Fibroblast of upper back skin (primary cell): ENCODE measurements at places on chromosomes 7 and 10.

DNA sequence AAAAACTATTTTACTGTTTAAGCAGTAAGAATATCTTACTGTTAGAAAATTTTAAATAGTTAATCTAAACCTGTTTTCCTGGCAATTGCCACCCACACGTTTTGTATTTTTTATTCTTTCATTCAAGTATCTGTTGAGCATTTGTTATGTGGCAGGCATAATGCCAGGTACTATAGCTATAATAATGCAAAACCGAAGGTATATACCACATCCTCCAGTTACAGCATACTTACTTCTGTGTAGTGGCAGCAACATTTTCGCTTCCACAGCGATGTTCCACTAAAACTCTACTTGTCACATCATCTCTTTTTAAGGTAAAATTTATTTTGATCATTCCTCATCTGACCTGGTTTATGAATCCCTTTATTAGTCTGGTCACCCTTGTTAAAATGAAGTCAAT, 30.0 kb downstream of the WASL start:
- no peak for DNase-seq

- DNase-seq, result peak; percentile 100
Observed at GRCh38 chr7:101121991-101122932, 4.6 kb upstream of the SERPINE1 start.

GRCh38 chr10:133260895-133261725, 15.6 kb downstream of the ADAM8 start:
- DNase-seq, result no peak

DNA sequence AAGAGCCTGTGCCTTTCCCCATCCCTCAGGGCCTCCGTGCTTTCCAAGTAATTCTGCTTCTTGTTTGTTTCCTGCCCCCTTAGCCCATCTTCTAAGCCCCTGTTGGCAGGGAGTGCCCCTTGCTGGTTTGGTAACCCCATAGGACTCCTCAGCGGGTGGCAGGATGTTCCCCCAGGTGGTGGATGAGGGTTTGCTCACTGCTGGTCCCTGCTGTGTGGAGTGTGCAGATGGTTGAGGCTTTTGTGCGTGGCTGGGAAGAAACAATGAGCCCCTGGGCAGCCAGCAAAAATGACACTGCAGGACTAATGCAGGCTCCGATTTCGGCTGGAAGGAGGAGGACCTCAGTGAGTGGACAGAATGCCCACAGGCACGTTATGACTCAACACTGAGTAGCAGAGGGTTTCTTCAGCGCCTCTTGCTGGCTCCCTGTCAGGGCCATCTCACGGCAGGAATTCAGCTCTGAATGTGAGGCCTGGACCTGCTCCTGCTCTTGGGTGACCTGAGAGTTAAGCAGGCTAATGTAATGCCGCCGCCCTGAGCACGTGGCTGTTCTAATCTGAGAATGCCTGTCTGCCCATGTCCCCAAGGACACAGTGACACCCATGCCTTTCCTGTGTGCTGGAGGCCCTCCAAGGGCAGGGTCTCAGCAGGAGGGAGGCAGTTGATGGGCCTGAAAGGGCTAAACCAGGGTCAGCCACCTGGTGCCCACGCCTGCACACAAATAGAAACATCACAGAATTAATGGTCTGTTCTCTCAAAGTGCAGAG, 16.6 kb downstream of the BAG3 start:
- peak; percentile 95 for DNase-seq

DNA sequence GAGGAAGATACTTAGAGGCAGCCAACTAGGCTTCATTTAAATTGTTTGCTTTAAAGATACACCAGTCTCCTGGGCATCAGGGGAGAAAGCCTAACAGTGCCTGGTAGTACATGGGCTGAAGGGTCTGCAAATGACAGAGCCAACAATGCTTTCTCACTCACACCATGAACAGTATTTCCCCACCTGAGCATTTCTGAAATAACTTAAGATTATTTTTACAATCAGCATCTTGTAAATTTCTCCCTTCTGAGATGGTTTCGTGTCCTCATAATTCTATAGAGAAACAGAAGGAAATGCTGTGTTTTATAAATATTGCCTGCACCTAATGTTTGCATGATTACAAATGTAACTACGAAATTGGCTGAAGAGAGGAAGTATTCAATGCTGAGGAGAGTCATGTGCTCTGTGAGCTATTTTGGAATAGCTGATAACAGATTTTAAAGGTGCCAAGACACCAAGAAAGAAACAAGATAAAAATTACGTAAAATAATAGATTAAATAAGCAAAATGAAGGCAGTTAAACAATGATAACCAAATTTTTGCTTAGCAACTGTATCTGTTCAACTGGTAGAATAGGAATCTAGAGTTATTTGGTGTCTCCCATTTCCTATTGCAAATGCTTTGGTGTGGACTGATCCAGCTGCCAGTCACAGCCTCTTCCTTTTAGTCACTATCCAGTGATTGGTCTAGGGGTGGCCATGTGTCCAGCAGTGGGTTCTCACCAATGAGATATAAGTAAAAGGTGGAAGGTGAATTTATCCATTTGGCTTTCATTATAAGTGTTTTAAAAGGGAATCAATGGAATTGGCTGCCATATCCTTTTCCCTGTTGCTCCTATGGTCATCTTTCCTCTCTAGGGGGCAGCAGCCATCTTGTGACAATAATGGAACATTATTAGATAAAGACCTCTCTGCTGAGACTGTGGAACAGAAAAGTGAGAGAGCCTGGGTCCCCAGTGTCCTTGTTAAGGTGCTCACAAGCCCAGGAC, 167.9 kb upstream of the SLC26A5 start:
- DNase-seq, result peak; percentile 41

DNA sequence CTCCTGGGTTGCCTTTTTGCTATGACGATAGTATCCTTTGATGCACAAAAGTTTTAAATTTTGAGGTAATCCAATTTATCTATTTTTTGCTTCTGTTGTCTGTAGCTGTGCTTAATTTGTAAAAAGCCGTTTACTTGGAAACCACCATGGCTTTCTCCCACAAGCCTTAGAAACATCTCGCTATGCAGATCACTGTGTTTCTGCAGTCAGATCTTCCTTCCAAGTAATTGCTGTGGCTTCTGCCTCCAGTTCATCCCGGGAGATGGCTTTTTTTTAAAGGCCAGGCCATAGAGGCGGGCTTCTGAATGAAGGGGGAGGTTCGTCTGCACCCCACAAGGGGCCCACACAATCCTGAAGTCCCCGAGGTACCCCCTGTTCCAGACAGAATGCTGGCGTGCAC, 48.3 kb upstream of the OCM2 start:
- no peak for DNase-seq

DNA sequence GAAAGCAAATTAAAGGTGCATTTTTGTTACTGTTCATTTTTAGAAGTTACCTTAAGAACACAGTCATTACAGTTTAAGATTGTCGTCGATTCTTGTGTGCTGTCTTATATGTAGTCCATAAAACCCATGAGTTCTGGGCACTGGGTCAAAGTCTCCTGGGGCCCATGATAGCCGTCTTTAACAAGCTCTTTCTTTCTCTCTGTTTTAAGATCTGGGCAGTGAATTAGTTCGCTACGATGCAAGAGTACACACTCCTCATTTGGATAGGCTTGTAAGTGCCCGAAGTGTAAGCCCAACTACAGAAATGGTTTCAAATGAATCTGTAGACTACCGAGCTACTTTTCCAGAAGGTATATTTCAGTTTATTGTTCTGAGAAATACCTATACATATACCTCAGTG, 90.7 kb upstream of the CAPZA2 start:
- DNase-seq, result no peak

DNA sequence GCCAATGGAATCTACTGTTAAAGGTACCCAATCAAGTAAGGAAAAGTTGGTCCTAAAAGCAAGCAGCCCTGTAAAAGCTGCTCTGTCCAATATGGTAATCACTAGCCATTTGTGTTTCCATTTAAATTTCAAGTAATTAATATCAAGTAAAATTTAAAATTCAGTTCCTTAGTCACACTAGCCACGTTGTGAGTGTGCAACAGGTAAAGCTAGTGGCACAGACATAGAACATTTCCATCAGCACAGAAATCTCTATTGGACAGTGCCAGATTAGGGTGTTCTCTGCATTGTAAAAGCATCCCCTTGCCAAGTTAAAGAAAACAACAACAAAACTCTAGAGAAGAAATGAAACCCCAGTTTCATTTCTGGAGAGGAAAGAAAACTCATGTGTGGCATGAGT, 4.4 kb downstream of the CAV1 start:
- DNase-seq, result no peak

DNA sequence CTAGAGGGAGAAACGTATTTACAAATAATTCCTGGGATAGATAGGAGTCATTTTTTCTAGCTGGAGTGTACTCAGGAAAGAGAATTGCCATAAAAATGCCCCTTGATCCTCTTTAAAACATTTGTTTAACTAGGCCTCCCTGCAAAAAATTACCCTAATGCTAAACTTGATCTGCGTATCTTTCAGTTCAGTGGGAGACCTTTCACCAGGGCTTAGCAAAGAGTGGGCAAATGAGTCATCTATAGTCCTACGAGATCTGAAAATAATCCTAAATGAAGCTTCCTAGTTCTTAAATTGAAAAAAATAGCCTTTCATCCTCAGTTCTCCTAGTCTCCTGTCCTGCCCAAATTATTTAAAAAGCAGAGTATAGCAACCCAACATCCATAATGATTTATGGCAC, 198.6 kb upstream of the FRMD4A start:
- DNase-seq, result no peak

GRCh38 chr10:131477457-131478121, 166.1 kb upstream of the TCERG1L start:
- DNase-seq, result no peak

- DNase-seq, result no peak
Observed at GRCh38 chr10:6274040-6274439, 71.3 kb downstream of the PFKFB3 start.

GRCh38 chr10:127715782-127716378, 21.1 kb upstream of the FOXI2 start:
- DNase-seq, result peak; percentile 9

- DNase-seq, result no peak
Observed at GRCh38 chr10:1560535-1561192, 176.7 kb downstream of the ADARB2 start.

DNA sequence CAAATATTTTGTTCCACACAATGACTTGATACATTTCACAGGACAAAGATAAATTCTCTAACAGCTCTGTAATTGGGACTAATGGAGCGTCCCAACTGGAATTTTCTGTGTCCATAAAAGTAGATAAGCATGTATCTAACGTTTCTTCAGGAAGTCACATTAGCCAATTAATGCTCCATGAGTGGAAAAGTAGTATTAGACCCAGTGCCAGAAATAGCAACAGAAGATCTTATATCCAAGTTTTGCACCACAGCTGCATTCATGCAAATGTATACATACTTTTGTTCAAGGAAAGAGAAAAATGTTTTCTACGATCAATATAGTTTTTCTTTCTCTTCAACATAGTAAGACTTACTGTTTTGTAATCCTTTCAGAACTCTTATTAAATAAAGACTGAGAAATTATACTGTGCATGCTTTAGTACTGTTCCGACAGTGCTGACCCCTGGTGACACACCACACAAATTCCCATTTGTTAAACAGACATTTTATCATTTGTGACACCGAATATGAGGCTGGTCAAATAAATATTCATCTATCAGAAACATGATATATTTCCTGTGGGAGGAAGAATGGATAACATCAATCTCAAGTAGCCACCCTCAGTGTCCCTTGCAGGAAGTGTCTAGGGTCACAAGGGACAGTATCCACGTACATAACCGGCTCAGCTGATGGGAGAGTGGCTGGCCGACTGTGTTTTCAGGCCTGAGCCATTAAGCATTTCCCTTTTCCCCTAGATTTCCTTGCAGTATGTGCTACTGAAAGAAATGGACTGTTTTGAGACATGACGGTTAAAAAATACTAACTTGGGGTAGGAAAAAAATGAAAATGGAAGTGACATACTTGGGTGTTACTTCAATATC, 102.1 kb upstream of the RSU1 start:
- DNase-seq, result no peak

DNA sequence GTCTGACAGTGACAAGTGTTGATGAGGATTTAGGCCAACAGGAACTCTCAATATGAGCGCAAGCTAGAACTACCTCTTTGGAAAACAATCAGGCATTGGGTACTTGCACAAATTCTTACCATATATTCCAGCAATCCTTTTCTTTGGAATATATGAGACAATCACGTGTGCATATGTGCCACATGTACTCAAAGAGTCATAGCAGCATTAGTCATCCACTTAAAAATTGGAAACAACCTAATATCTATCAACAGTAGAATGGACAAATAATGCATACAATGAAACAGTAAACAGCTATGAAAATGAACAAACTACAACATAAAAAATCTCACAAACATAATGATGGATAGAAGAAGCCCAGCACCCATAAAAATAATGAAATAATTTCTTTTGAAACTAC, 179.7 kb downstream of the GLI3 start:
- no peak for DNase-seq

DNA sequence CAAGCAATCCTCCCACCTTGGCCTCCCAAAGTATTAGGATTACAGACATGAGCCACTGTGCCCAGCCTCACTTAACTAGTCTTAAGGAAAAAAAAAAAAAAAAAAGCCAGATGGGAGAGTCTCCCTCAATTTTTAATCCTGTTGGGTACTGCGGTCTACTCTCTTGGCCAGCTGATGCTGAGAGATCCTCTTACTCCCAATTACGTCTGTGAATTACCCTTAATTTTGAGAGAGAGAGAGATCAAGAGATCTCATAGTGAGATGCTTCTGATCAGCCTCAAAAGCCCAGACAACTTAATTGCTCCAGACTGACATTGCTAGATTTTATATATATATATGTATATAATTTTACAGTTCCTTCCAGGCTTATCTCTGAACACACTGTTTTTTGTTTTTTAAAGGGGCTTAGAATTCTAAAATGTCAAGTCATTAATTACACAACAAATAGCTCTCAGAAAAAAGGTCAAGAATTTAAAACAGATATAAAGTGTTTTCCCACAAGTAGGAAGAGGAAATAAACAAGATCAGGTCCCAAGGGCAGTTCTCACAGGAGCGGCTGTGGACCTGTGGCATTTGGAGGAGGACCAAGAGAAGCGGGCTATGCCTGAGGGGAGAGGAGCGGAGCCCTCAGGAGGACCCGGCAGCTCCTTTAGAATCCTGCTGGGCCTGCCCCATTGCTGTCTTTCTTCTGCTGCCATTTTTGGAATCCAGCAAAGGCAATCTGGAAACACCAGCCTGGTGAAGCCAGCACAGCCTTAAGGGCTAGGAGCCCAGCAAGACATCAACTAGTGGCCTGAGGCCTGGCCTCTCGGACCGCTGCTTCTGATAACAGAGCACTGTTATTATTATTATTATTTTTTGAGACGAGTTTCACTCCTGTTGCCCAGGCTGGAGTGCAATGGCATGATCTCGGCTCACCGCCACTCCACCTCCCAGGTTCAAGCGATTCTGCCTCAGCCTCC, 30.1 kb downstream of the DENND2A start:
- no peak for DNase-seq
